ENCODE measurements at places on chromosomes 6 and 20.

DNA sequence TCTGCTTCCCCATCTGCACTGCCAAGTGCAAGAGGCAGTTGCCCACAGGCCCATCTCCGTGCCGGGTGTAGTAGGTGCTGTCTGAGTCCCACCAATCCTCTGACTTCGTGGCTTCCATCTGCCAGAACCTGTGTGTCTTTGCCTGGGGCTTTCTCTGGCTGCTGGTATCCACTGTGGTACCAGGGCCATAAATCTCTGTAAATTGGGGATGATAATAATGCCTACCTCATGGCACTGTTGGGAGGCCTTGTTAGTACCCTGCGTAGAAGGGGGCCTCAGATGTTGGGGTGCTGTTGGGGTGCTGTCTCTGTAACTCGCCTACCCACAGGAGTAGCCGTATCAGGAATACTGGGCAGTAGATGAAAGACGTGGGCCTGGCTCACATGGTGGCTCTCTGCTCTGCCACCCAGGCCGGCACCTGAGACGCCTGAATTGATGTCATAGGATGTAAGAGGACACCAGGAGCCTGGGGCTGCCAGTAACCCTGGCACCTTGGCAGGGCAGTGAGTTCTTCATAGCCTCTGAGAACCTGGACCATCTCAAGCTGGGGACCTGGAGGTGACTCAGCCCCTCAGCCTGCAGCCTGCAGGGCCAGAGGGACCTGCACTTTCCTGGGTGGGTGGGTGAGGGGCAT, 94.1 kb upstream of the RNF24 start:
- DNase-seq = no peak

DNA sequence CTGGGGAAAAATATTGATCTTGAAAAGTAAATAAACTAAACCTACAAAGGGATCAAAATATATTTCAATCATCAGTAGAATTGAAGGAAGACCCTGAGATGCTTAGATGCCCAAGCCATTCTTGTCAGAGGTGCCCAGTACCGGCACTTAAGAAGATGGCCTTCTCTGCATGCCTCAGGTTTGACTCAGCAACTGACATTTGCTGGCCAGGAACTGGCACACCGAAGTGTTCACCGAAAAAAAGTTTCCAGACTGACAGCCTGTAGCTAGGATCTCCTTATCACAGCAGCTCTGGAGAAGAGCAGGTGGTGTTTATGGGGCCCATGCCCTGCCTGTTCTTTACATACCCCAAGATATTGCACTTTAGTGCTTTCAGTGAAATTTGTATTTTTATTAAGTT, 203.2 kb downstream of the MOXD1 start:
- no peak for DNase-seq

DNA sequence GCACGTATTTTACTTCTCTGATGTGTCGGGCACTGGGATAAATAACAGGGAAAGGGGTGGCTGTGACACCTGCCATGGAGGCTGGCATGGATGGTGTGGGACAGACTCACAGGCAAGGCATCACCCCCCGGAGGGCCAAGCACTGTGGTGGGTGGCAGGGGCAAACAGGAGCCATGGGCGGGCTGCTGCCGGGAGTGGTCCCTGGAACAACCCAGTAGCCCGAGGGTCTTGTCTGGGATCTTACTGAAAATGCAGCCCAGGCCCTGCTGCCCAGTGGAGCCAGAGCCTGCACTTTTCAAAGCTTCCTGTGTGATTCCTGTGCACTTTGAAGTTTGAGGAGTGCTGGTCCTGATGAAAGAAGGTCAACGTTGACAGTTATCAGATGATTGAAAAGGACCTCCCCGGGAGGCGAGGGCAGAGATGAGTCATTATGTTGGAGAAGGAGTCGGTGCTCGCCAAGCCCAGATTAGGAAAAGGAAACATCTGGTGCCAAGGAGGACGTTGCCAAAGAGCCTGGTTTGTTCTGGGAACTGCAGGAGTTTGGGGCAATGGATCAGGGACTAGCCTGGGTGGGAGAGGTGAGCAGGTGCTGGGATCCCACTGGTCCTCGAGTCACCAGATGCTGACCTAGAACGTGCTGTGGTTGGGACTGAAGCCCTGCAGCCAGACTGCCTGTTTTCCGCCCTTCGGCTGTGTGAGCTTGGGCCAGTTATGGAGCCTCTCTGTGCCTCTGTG, 130.0 kb upstream of the GGTLC1 start:
- no peak for DNase-seq

DNA sequence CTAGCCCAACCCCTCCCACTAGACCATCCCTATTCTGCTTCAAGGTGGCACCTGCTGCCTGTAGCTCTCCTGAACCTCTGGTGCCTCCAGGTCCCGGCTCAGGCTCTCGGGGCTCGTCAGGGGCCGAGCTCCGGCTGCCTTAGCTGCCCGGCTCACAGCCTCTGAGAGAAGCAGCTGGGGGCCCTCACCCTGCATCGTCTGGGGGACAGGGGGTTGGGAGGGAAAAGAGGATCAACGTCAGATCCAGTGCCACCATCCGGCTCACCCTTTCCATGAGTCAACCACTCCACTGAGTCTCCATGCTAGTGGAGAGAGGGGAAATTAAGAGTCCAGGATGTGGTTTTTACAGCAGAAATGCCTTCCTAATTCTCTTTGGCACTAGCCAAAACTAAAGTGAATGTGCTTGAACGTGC, 13.0 kb downstream of the BAG6 start:
- DNase-seq = no peak

- no peak for DNase-seq
Measured at GRCh38 chr6:154139892-154140291, 100.9 kb downstream of the OPRM1 start.

- DNase-seq = no peak
Measured at GRCh38 chr6:7171733-7172132, 64.0 kb downstream of the RREB1 start.

DNA sequence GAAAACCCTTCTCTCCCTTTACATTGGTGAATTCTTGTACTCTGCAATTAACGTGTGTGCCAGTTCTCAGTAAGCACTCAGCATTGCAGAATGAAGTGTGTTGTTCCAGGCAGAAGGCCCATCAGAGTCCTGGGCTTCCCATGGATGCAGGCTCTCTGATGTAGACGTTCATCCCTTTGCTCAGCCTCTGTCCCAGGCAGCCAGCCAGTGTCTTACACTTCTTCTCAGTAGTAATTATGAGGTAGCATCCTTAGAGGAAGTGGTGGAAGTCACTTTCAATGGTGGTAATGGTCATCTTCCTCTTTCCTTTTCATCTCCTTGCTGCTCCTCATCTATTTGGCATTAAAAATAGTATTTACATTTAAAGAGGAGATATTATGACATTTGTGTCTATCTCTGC, 66.7 kb upstream of the FYN start:
- no peak for DNase-seq

DNA sequence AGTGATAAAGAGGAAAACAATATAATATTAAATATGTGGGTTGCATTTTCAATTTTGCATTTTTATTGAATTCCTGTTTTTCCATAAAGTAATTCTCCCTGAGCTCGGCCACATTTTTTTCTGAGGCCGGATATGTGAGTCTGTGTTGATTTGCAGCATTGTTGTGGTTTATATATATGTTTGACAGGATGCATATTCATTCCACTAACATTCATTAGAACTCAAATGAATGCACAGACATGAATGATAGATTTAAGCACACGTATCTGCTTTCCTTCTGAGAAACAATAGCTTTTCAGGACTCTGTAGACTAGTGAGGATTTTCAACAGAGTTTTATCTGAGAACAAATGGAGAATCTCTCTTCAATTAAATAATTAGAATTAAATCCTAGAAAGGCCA, 10.6 kb upstream of the EXOC2 start:
- DNase-seq = no peak

GRCh38 chr6:79687759-79688158, 56.6 kb downstream of the SH3BGRL2 start:
- DNase-seq = no peak

GRCh38 chr20:1150218-1150617, 31.8 kb downstream of the PSMF1 start:
- DNase-seq = no peak

GRCh38 chr6:75273009-75273408, 11.6 kb downstream of the TMEM30A start:
- no peak for DNase-seq

DNA sequence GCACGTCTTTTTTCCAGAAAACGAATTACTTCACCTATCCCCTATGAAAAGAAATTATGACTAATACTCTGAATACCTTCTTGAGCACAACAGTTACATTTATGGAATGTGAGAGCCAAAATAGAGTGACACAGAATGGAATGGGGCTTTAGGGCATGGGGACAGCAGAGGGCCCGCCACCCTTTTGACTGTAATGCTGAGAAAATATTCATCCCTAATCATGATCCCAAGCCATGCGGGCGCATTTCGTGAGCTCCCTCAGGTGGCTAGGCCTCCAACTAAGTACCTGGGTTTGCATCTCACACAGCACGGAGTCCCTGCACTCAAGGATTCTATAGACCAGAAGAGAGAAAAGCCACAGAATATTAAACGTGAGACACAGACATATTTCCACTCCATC, 212.6 kb downstream of the SOD2 start:
- DNase-seq = no peak

GRCh38 chr20:17505636-17506517, 25.3 kb downstream of the BFSP1 start:
- DNase-seq = no peak

- no peak for DNase-seq
Measured at GRCh38 chr6:158262755-158263154, 49.5 kb upstream of the TULP4 start.

DNA sequence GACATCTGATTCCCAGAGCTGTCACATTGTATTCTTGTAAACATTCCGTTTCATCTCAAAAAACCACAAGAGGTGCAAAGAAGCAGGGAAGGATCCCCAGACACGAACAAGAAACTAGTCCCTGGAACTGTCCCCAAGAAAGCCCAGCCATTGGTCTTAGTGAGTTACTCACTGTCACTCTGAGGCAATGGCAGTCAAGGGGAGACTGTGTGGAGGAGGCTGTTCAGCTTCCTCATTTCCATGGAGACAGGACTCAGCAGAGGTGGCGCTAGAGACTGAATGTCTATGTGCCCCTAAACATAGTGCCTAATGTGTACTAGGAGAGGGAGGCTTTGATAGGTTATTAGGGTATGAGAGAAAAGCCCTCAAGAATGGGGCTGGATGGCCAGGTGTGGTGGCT, 11.1 kb downstream of the ULBP1 start:
- DNase-seq = no peak

GRCh38 chr6:139577124-139577762, 202.8 kb upstream of the CITED2 start:
- no peak for DNase-seq

- DNase-seq = no peak
Measured at GRCh38 chr6:134550604-134551003, 232.7 kb upstream of the SGK1 start.

GRCh38 chr6:13075141-13075845, 253.0 kb downstream of the TBC1D7 start:
- DNase-seq = no peak

- DNase-seq = no peak
Measured at GRCh38 chr6:33950891-33951889, 147.4 kb upstream of the MLN start.

GRCh38 chr6:55450005-55450404, 122.7 kb downstream of the GFRAL start:
- no peak for DNase-seq

GRCh38 chr6:78324213-78324612, 543.1 kb upstream of the IRAK1BP1 start:
- no peak for DNase-seq

DNA sequence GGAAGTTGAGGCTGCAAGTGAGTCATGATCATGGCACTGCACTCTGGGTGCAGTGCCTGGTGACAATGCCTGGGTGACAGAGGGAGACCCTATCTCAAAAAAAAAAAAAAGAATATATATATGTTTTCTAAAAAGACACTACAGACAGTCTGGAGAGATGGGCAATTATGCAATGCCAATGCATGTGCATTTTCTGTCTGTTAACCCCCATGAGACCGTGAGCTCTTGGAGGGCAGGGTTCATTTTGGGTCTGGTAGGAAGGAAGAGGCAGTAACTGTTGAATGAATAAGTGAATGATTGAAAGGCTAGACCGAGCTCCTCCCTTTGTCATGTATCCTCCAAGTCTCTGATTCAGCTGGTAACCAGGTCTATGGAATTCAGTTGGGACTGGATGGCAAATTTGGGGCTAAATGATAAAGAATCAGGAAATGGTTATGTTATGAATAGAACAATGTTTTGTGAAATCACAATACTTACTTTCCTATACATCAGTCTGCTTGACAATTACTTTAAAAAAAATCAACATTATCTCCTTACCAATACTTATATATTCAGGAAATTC, 5.6 kb upstream of the BLCAP start:
- DNase-seq = no peak

- no peak for DNase-seq
Measured at GRCh38 chr6:84346372-84346771, 118.9 kb upstream of the CEP162 start.

- no peak for DNase-seq
Measured at GRCh38 chr20:17227669-17228623, 1.1 kb downstream of the PCSK2 start.

- no peak for DNase-seq
Measured at GRCh38 chr6:5250911-5251310, 9.8 kb downstream of the LYRM4 start.

- no peak for DNase-seq
Measured at GRCh38 chr6:125066964-125067363, 86.6 kb upstream of the TPD52L1 start.

GRCh38 chr6:49743429-49743828, 759 bp downstream of the CRISP3 start:
- no peak for DNase-seq

GRCh38 chr20:45456632-45457031, 12.9 kb upstream of the WFDC2 start:
- DNase-seq = peak; percentile 30

DNA sequence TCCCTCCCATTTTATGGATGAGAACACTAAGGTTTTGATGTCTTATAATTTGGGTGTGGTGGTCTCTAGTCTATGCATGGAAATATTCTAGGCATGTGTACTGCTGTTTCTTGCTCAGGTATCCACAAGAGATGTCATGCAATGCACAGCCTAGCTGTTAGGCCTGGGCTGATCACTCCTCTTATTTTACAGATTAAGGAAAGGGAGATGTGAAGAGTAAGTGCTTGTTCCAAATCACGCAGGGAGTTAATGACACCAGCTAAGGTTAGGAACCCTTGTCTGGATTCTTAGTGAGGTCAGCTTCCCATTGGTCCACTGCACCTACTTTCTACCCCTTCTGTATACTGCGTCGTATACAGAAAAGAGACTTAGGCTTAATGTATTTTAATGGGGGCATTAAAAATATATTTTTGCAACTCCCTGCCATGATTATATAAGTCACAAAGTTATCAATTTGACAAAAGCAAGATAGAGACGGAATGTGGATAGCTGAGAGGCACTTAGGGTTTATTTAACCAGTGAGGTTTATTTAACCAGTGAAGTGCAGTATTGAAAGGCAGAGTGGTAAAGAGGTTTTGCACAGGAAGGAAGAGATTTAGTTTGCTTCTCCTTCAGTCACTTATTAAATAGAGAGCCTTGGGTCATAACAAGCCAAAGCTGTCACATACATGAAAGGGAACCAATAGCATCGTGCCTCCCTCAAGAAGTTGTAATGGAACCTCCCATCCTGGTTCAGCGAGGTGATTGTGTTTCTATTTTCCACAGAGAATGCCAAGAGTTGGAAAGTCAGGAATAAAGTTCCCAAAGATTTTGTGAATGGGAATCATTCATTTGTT, 95.0 kb upstream of the FAM184A start:
- no peak for DNase-seq

Measured in germinal center (tissue), 1 donor.